ENCODE measurements at places on chromosomes 2 and 18. TPM values are rescaled to one million over a fixed set of nuclear protein-coding genes. Genes with fewer than 3 reads are reported as not detected.

The SEH1L gene
- total RNA-seq, result 43.9 TPM

The GALNT14 gene
- 0.83 TPM for total RNA-seq

The GIGYF2 gene
- 64.7 TPM for total RNA-seq

The TMEM178A gene
- total RNA-seq, result 0.26 TPM

The MC4R gene
- not detected for total RNA-seq

The PNO1 gene
- 12.9 TPM for total RNA-seq

The ZC3H15 gene
- 92.7 TPM for total RNA-seq

The THSD7B gene
- total RNA-seq, result under 0.01 TPM

The OXER1 gene
- 0.26 TPM for total RNA-seq

The UGT1A5 gene
- not detected for total RNA-seq

The TLX2 gene
- total RNA-seq, result not detected

The PIAS2 gene
- total RNA-seq, result 14.4 TPM

The AAK1 gene
- total RNA-seq, result 21.1 TPM

The KLHL29 gene
- total RNA-seq, result 4.9 TPM

The ACMSD gene
- total RNA-seq, result not detected

The EFHD1 gene
- total RNA-seq, result not detected

The KCNE4 gene
- total RNA-seq, result 11.0 TPM

The SERPINB11 gene
- not detected for total RNA-seq

The TBR1 gene
- total RNA-seq, result not detected

The PDE11A gene
- not detected for total RNA-seq

The ZNF521 gene
- total RNA-seq, result 23.6 TPM

The EPAS1 gene
- 120 TPM for total RNA-seq

The POTEF gene
- total RNA-seq, result not detected

The C1QL2 gene
- total RNA-seq, result not detected
